ENCODE measurements at places on chromosomes 3 and 15.

DNA sequence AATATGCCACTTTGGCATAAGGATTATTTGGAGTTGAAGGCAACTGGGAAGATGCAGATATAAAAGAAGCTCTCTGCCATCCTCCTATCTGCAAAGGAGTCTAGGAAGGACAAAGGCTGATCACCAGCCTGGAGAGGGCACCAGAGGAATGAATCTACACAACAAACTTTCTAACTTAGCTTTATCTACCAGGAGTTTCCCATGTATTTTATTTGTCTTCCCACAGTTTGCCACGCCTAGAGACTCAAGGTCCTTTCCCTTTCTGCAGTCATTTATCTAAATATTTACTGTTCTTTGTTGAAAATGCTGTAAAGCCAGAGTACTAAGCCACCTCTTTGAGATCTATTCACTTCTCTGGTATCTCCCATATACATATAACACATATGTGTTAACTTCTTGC, 32.2 kb downstream of the GPR176 start:
- no peak for DNase-seq

DNA sequence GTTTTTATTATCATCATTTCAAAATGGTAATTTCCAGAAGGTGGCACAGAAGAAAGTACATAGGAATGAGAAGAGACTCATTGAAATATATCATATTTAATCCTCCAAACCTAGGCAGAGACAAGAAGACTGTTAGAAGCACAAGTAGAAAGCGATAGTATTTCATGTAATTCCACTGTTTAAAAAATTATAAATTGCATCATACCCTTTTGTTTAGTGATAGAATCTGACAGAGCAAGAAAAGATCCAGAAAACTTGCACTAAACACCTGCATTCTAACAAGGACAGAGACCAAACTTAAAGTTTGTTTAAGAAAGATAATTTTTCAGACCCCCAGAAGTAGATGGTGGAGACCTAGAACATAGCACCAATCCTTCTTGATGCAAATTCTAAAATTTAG, 56.9 kb upstream of the CD96 start:
- DNase-seq = no peak

DNA sequence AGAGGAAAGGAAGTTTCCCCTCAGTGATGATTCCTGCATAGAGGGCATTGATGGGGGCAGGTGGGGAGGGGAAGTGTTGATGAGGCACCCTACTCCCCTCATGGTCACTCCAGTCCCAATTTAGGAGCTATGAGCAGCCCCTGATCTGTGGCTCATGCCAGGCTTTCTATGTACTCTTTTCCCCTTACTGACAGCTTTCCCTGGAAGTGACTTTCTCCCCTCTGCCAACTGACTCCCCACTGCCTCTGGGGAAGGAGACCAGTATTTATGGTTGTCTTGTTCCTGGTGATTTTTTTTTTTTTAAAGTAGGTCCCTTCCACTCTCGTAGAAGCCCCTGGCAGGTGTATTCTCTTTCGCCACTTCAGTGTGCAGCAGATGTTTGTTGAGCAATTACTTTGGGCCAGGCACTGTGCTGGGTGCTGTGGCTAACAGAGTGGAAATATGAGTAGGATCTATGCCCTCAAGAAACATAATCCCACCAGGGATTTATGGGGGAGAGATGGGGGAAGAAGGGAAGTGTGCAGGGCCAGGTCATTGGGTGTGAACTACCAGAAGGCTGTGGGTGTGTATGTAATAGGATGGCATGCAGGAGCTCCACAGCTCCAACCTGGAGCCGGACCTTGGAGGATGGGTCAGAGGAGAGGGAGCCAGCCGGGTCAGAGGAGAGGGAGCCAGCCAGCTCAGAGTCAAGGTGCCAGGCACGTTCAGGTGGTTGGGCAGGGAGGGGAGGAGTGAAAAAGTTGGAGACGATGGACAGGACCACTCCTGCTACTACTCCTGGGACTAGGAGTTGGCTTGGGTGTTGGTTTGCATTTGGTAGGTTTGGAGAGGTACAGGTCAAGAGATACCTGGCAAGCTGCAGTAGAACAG, 3.5 kb downstream of the SMAD6 start:
- DNase-seq = no peak

- no peak for DNase-seq
These were observed 373.4 kb downstream of the LPP start for GRCh38 chr3:188527389-188527788.

- DNase-seq = no peak
These were observed 654.0 kb upstream of the KCNMB2 start for GRCh38 chr3:177882124-177882648.

DNA sequence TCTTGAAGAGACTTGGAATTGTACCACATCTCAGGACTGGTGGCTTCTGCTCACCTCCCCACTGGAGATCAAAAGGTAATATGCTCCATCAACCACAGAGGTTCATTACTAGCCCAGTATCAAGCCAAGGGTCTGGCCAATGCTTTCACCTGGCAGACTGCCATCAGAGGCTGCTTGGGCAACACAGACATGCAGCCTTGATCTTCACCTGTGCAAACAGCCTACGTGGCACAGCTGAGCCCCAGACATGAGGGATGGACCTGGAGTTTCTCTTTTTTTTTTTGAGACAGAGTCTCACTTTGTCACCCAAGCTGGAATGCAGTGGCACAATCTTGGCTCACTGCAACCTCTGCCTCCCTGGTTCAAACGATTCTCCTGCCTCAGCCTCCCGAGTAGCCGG, 105.6 kb upstream of the HES1 start:
- DNase-seq = no peak

All from activated CD4-positive, alpha-beta T cell treated with anti-CD3 and anti-CD28 coated beads, Interleukin-2, amount 50 U/mL, for 24 hours (primary cell).